ENCODE measurements at places on chromosomes 5 and 9. TPM values are rescaled to one million over a fixed set of nuclear protein-coding genes. Genes with fewer than 3 reads are reported as not detected.

The SLC6A3 gene
- polyA plus RNA-seq = 0.56 TPM

- no peak for DNase-seq
These were observed 749 bp downstream of the SOWAHA start for GRCh38 chr5:132813599-132814502.

GRCh38 chr9:119771341-119771740, 402.1 kb upstream of the BRINP1 start:
- DNase-seq = no peak

DNA sequence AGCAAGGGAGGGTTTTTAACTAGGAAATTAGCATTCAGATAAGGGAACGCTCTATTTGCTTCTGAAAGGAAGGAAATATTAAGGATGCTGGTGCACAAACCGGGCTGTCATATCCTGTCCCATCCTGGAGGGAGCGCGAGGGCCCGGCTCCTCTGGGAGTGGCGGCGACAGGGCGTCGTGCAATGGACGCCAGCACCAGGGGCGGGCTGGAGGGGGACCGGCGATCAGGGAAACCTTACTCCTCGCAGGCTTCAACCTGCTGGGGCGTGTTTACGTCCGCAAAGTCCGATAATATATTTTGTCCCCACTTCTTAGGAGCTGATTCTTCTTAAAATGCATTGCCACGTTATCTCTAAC, 197.1 kb upstream of the TBCA start:
- DNase-seq = no peak

- no peak for DNase-seq
These were observed 113.6 kb upstream of the LIFR start for GRCh38 chr5:38670066-38670465.

Data from left renal cortex interstitium (tissue), 4 donors.